ENCODE measurements at places on chromosomes 11 and 22. TPM values are rescaled to one million over a fixed set of nuclear protein-coding genes. Genes with fewer than 3 reads are reported as not detected.

Gene CEND1
- 0.89 TPM for total RNA-seq

Gene C11orf97
- total RNA-seq = not detected

Gene STX3
- total RNA-seq = 34.0 TPM

Gene PATE1
- total RNA-seq = not detected

Gene TTLL12
- 33.2 TPM for total RNA-seq

Gene OR5A1
- not detected for total RNA-seq

Gene RAB36
- total RNA-seq = 3.7 TPM

Gene E2F8
- 0.92 TPM for total RNA-seq

Gene FDXACB1
- total RNA-seq = 2.6 TPM

Gene UFD1
- total RNA-seq = 49.0 TPM

Gene TUBA8
- total RNA-seq = not detected

Gene FJX1
- 33.4 TPM for total RNA-seq

Gene GCAT
- 48.7 TPM for total RNA-seq

Gene NAALADL1
- total RNA-seq = 17.3 TPM

Gene DRD4
- not detected for total RNA-seq

Gene TESMIN
- total RNA-seq = 0.30 TPM

Gene ZP1
- 0.60 TPM for total RNA-seq

Gene GRM5
- 0.05 TPM for total RNA-seq

Data from smooth muscle cell of the umbilical artery (primary cell).